ENCODE measurements at places on chromosomes 7 and 10. TPM values are rescaled to one million over a fixed set of nuclear protein-coding genes. Genes with fewer than 3 reads are reported as not detected.

Gene EVX1
- total RNA-seq: not detected

Gene CDK14
- 29.8 TPM for total RNA-seq

Gene SEMA3E
- total RNA-seq: 11.8 TPM

Gene NEUROG3
- not detected for total RNA-seq

Gene TMEM229A
- not detected for total RNA-seq

Gene VSTM2A
- total RNA-seq: not detected

Gene HOGA1
- total RNA-seq: 11.0 TPM

Gene NAT16
- total RNA-seq: not detected

Gene CALML5
- total RNA-seq: 31.0 TPM

Gene SYCE1
- total RNA-seq: not detected

Gene PFKFB3
- total RNA-seq: 94.8 TPM

Gene LIPK
- total RNA-seq: 3.2 TPM

Gene CPA2
- not detected for total RNA-seq

Gene CYP3A7
- not detected for total RNA-seq

Gene TBC1D12
- total RNA-seq: 27.2 TPM

Gene VWA2
- 0.48 TPM for total RNA-seq

Gene GRID1
- total RNA-seq: 2.3 TPM

Gene PRSS1
- not detected for total RNA-seq

Gene SUN3
- total RNA-seq: not detected

Gene ATAD1
- 49.6 TPM for total RNA-seq

Gene PVRIG
- total RNA-seq: 1.2 TPM
